COR-L47 (cell line): ENCODE measurements at places on chromosomes 12 and 14.

DNA sequence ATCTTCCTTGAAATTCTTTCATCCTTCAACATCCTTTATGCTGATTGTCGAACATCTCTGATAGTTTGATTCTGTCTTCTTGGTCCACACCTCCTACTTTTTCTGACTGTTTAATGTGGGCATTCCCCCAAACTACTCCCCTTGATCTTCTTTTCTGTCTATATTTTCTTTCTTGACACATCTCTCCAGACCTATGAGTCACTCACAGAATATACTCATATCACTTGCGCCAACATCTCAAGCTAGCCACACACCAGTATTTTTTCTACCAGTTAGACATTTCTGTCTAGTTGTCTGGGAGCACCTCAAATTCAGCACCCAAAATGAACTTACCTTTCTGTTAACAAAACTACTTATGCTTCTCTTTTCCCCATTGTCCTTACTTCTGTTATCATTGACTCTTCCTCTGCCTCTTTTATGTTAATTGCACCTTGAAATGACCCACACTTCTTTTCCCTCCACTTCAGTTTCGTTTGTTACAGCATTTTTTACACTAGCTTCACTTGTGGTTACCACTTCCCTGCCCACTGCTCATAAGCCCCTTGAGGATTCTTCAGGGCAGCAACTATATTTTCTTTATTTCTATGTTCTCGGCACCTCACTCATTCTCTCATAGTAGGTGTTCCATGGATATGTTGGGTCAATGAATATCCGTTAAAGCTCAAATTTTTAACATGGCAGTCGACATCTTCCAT is 33.5 kb downstream of the TSHR start:
- no peak for DNase-seq

- no peak for DNase-seq
Observed at GRCh38 chr12:124721501-124722162, 142.0 kb downstream of the SCARB1 start.

DNA sequence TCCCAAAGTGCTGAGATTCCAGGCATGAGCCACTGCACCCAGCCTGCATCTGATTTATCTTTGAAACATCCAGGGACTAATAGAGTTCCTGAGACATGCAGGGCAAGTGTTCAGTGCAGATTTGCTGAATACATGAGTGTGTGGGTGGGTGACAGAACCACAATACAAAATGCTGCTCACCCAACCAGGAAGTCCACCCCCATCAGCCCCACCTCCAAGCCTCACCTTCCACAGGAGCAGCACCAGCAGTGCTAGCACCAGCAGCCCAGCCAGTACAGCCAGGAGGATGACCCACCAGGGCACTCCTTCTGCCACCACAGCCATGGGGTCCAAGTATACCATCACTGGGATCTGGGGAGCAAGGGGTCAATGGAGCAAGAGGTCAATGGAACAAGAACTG is 20.0 kb downstream of the ITGA7 start:
- DNase-seq, result no peak

GRCh38 chr14:85087201-85087600 is 442.7 kb upstream of the FLRT2 start:
- no peak for DNase-seq

GRCh38 chr14:95291859-95292542 is 27.7 kb downstream of the CLMN start:
- DNase-seq, result peak; percentile 73

DNA sequence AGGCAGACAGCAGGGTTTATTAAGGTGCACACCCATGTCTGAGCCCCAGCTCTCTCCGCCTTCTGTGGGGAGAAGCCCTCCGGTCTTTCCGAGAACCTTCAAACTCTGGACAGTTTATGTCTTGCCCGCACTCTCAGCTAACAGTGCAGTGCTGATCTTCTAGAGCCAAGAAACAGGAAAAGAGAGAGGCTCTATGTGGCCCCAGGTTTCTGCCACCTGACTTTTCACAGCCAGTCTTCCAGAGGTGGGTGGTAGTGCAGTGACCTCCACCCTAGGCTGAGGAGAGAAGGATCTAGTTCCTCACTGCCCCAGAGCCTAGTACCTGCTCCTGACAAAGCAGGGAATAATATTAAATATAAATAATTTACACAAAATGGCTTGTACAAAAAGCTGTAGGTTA is 4.0 kb upstream of the SLC22A17 start:
- no peak for DNase-seq
